CD4-positive, alpha-beta T cell treated with Interleukin-6 at 100 ng/mL for 8 hours (primary cell): ENCODE measurements at places on chromosomes 7 and 10.
A peak's percentile ranks its signal among the peaks of the same experiment; 100 is the strongest.

GRCh38 chr7:157282141-157282801 is 54.5 kb upstream of the DNAJB6 start:
- no peak for DNase-seq

- no peak for DNase-seq
These were observed 66.5 kb downstream of the SYPL1 start for GRCh38 chr7:106045586-106045985.

DNA sequence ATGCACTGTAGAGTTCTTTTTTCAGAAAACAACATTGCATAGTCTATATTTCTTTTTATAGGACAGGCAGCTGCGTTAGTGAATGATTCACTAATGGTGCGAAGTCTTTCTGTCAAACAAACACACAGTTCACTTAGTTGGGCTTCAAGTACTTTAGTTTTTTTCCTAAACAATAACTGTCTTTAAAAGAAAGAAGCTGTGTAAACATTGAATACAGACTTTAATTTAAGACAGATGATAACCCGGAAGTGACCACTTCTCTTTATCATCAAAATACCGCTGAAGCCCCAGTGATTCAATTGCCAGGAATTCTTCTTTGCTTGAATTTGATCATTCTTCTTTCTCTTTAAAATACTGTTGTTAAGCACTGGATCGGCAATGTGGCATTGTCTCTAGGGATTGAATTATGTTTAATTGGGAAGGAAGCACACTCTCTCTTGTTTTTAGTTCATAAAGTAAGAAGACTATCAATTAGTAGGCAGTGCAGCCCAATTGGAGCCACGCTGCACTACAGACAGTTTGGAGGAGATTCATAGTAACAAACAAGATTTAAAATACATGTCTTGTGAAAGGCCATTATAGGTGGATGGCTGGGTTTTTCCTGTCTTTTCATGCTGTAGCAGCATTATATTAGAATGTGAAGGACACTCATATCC is 30.4 kb downstream of the CNTNAP2 start:
- DNase-seq, result no peak

GRCh38 chr10:19915816-19916215 is 99.6 kb downstream of the PLXDC2 start:
- no peak for DNase-seq

DNA sequence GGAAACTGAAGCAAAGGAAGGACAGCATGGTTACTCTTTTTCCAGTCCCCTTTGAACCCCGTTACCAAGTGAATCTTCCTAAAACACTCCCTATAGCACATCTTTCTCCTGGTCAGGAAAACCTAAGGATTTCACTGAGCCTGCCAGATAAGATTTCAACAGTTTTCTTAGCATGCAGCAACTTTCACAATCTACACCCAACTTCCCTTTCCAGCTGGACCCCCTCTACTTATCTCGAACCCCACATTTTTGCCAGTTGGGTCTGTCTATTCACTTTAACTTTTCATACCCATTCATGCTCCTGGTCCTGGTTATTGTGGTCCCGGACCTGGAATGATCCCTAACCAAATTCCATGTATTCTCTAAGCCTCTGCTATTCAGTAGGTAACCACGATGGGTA is 14.9 kb upstream of the CPVL start:
- no peak for DNase-seq

DNA sequence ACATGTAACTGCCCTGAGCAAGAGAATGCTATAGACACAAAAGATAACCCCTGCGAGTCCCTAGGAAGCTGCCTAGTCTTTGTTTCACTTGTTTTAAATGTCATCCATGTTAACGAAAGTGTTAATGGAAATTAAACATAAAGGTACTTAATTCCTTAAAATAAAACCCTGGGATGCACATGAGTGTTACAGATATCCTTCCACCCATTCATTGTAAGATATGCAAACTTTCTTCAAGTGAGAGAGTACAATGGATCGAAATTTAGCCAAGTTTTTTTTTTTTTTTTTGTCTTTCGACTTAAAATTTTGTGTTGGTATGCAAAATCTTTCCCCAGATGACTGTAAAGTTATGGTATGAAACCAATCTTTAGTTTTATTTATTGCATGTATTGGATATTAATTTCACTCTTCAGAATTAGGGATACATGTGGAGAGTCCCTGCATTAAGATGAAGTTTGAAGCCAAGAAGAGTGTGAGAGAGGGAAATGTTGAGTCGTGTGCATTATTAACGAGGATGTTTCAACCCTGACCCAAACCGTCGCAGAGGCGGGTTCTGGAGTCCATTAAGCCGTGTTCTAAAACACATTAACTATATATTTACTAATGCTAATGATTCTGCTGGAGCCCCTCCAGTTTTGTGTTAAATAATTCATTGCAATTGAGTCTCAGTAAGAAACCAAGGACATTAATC is 1.6 kb downstream of the CDK14 start:
- DNase-seq, result no peak

GRCh38 chr10:48541144-48541795 is 63.6 kb downstream of the ARHGAP22 start:
- no peak for DNase-seq

GRCh38 chr7:1460821-1461645 is 1.8 kb upstream of the MICALL2 start:
- no peak for DNase-seq

DNA sequence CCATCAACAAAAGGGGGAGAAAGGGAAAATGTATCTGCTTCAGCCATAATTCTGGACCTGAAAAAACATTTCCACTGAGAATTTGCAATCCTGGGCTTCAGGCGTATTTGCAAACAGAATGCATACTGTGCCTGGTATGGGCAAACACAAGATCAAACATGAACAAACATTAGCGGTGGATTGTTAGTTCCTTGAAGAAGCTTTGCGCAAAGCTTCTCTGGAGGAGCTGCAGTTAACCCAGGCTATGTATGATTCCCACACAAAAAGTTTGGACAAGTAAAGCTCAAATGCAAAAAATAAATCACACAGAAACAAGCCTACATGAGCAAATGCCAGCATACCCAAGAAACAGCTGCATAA is 20.4 kb upstream of the HILPDA start:
- no peak for DNase-seq

- no peak for DNase-seq
These were observed 109.0 kb upstream of the SP4 start for GRCh38 chr7:21318916-21319270.

- no peak for DNase-seq
These were observed 3.5 kb downstream of the POLR3A start for GRCh38 chr10:78025685-78026364.

- DNase-seq, result no peak
These were observed 84.1 kb downstream of the DOCK4 start for GRCh38 chr7:112122144-112122543.

- DNase-seq, result no peak
These were observed 118.1 kb upstream of the PCBD1 start for GRCh38 chr10:71006506-71006905.

- DNase-seq, result no peak
These were observed 870 bp downstream of the ANK3 start for GRCh38 chr10:60388709-60389301.

DNA sequence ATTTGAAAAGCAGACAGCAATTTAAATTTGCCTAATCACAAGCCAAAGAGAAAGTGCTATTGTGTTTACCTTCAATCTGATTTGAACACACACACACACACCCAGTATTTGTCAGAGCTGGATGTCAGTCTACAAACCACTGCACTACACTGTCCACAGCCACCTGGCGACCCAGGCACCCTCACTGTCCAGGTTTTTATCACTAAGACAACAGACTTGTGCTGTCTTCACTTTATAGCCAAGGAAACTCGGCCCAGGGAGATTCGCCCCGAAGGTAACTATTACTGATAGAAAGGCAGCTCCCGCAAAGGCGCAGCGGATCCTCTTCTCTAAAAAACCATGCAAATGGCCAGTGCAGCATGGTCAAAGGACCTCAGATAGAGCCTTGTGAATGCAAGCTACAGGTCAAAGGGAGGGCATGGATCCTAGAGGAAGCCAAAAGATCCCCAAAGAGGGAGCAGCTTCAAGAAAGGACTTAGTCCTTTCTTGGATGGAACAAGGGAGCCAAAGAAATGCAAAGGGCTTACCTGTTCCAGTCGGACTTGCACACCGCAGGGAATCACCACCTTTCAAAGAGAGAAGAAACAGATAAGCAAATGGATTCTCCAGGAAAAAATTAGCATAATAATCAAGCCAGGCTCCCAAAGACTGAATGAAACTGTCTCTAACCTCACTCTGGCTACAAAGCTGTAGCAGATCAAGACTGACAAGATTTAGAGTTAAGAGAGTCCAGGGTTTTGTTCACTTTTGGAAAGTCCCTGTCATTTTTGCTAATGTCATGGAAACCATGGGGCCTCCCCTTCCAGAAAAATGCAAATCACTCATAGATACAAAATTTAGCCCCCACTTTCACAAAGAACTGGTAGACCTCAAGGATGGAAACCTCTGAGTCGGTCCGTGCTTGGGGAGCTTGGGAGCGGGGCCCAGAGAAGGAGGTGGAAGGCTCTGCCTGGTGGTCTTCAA is 101.1 kb downstream of the TNS3 start:
- DNase-seq, result no peak

DNA sequence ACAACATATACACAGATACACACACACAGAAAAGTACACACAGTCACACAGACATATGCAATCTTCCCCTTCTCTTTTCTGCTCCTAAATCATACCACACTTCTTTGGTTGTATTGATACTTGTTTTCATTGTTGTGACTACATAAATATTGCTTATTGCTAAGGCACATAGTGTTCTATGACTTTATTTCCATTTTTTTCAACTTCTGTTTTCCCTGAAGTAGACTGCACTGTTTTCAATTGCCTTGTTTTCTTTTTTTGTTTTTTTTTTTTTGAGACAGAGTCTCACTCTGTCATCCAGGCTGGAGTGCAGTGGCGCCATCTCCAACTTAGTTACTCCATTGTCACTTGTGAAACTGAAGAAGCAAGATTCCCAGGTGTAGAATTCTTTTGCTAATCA is 10.0 kb upstream of the PRKAR2B start:
- DNase-seq, result no peak

- no peak for DNase-seq
These were observed 692.8 kb upstream of the LRRN3 start for GRCh38 chr7:110397927-110398660.

- peak; percentile 7 for DNase-seq
These were observed 22.0 kb downstream of the CSGALNACT2 start for GRCh38 chr10:43160046-43160920.

GRCh38 chr7:130875-131780 is 61.2 kb upstream of the FAM20C start:
- no peak for DNase-seq

DNA sequence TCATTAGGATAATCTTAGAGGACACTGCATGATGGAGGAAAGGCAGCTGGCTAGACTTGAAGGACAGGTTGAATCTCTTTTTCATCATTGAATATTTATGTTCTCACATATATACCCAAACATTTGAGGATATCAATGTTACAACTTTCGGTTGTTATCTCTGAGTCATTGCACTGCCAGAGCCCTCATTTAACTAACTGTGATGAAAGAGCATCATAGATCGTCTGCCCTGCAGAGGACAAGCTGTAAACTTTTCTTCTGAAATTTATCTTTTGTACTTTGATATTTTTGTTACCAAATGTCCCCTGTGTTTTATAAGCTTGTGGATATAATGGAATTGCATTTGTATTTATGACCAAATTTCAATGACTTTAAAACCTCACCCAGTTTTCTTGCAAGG is 298.7 kb downstream of the PHF14 start:
- DNase-seq, result no peak

DNA sequence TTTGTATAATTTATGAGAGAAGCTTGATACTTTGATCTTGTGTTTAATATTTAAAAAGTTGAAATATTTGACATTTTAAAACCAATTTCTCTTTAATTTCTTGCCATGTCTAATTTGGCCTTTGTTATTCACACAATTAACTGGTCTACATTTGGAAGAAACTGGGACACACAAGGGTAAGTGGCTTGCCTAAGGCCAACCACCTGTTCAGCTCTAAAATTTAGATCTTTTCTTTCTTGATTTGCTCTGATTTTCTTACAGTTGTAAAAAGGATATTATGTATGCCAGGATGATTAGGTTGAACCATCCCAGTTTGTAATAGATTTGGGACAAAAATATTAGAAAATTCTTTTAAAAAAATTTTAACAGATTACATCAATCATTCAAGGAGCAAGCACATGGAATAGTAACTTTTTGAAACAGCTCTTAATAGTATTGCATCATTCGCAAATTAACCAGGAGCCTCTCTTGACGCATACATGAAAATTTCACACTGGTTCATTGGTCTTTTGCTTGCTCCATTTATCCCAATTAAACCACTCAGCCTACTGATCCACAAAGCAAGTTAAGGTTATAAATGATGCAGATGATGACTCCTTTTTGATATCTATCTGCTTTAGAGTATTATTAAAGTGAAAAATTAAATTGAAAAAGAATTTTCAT is 222.4 kb upstream of the SLC26A5 start:
- DNase-seq, result no peak

GRCh38 chr7:98755138-98755898 is 114.5 kb downstream of the TMEM130 start:
- DNase-seq, result no peak

DNA sequence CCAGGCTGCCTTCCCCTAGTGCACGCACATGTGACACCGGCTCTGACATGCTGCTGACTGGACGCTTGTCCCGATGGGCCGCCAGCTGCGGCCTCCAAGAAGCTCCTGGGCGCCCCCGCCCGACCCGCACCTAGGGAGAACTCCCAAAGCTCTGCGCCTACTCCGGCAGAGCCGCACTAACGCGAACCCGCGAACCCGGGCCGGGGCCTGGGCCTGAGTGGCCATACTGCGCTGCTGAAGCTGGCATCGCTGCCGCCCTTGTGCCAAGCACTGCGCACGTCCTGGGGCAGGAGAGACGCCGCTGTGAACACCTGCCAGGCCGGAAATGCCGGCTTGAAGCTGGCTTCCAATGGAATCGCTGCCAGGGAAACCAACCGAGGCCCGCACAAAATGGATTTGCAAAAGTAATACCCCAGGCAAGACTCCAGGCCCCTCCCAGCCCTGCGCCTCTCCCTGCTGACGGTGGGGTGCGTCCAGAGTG is 85.1 kb downstream of the WASHC2A start:
- no peak for DNase-seq

- DNase-seq, result no peak
These were observed 73.4 kb upstream of the NAMPT start for GRCh38 chr7:106358103-106358663.

DNA sequence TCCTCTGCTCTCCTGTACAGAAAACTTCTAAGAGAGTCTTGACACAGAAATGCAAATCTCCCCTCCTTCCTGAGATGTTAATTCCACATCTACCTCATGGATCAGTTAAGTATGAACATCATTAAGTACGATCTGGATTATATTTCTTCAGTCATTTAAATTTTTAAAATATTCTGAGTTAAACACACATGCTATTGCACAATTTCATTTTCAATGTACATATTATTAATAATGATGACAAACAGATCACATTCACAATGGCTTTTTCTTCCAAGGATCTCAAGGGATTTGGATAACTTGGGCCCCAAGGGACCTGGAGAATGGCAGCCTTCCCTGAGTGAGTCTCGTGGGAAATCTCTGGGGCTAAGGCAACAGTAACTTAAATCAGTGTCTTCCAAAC is 16.2 kb downstream of the BEND7 start:
- DNase-seq, result no peak

GRCh38 chr7:73669288-73669701 is 1.7 kb downstream of the VPS37D start:
- DNase-seq, result no peak
